Heart right ventricle (tissue), 16 donors: ENCODE measurements at places on chromosomes 6 and 20. TPM values are rescaled to one million over a fixed set of nuclear protein-coding genes. Genes with fewer than 3 reads are reported as not detected.

DNA sequence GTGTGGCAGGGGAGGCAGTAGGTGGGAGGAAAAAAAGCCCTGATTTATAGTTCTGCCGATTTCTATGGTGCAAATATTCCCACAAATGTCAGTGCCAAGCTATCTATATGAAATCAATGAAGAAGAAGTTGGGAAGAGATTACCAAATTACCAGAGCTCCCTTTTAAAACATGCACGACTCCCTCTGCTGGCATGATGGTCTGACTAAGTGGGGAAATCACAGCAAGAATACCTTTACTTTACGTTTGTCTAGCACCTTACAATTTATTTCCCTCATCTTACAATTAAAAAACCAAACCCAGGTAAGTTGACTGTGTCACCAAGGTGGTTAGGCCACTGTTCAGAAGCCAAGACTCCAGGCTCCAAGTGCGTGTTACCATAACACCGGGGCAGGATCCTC, 55.6 kb downstream of the AGPAT4 start:
- no peak for DNase-seq

- DNase-seq = peak; percentile 52
Measured at GRCh38 chr20:62795023-62795761, 1.1 kb upstream of the MRGBP start.

DNA sequence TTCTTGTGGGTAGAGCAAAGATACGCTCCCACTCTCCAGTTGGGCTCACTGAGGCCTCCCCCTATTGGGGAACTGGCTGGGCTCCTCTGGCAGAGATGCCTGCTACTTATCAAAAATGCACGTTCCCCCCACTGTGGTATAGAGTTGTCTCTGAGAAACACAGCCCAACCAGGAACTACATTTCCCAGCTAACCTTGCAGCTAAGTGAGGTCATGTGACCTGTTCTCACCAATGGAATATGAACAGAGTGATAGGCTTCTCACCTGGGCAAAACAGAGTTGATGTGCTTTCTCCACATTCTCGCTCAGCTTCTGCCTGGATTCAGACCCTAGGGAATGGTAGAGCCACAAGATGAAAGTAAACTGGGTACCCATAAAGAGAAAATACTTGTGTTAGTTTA, 49.1 kb upstream of the PTPRT start:
- no peak for DNase-seq

DNA sequence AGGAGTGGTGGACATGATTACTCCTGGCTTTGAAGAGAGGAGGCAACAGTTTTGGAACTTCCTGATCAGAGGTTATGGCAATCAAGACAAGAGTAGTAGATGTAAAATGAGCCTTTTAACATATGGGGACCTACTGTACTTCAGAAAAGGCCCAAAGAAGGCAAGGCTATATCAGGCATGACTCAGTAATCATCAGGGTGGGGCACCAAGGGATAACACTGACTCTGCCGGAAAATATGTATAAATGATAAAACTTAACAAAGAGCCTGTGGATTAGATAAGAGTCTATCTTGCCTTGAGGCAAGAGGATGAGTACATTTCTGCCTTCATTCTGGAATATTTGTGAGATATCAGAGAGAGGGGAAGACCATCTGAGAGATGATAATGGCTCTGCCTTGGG, 1389.9 kb upstream of the MAP3K7 start:
- DNase-seq = no peak

GRCh38 chr20:40894237-40894630, 134.4 kb upstream of the TOP1 start:
- DNase-seq = no peak

DNA sequence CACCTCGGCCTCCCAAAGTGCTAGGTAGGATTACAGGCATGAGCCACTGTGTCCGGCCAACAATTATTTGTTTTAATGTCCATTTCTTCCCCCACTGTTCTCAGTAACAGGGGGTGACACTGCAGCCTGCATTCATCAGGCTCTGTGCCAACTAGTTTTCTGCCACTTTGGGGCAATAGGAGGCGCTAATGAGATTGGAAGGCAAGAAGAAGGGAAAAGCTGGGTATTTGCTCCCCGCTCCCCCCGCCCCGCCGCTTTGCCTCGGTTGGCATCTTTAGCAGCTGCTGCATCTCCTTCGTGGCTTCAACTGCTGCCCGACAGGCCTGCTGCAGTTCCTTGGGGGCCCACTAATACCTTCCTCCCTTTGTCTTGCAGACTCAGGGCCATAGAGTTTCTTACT, 35.0 kb upstream of the MDGA1 start:
- DNase-seq = no peak

DNA sequence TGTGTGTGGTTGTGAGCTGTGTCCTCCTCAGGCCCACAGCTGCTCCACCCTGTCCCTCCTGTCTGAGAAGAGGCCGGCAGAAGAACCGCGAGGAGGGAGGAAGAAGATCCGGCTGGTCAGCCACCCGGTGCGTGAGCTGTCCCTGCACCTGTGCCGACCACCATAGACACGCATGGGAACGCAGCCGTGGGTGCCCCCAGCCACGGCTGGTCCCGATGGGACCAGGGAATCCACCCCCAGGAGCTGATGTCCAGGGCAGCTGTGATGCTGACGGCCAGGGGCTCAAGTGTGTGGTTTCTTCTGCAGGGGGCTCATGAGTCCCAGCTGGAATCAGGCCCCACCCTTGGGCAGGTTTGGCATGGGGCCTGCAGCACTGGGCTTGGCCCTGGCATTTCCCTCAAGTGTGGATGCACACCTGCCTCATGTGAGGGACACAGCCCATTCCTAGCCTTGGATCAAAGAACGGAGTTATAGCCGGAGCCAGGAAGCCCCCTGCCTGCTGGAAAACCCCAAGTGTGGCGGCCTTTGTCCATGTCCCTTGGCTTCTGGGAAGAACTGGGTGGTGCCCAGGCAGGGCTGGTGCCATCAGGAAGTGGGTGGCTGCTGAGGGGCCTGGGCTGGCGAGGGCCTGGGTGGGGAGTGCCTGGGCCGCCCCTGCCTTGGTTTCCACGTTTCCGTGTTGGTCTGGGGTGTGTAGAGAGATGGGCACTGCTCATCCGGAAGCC, 4.6 kb upstream of the TNFRSF6B start:
- DNase-seq = no peak

DNA sequence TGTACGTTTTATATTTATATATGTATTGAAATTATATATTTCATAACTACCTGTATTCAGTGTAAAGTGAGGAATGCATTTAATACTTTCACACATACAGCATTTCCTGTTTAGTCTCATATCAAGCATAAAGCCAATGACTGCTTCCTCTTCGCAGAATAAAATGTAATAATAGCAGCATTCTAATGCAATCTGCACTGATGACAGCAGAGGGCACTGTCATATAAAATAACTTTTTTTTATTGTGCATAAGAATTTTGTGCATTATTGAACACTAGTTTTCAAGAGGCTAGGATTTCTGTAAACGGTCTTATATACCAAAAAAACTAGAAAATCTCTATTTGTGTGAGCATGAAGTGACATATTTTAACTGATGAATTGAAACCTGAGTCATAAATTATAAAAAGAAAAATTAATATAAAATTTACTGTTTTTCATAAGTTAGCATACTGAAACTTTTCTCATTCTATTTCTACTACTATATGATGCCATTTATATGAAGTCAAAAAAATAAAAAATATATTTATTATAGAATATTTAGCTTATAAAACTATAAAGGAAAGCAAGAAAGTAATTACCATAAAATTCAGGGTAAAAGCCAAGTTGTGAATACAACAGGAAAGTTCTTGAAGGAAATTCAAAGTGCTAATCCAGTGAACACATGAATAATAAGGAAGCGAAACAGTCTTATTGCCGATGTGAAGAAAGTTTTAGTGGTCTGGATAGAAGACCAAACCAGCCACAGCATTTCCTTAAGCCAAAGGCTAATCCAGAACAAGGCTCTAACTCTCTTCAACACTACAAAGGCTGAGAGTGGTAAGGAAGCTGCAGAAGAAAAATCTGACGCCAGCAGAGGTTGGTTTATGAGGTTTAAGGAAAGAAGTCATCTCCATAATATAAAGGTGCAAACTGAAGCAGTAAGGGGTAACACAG, 36.3 kb downstream of the RNF146 start:
- DNase-seq = peak; percentile 14

PI16 gene
- total RNA-seq = 20.9 TPM
